ENCODE measurements at places on chromosomes 1 and 21. TPM values are rescaled to one million over a fixed set of nuclear protein-coding genes. Genes with fewer than 3 reads are reported as not detected.

DNA sequence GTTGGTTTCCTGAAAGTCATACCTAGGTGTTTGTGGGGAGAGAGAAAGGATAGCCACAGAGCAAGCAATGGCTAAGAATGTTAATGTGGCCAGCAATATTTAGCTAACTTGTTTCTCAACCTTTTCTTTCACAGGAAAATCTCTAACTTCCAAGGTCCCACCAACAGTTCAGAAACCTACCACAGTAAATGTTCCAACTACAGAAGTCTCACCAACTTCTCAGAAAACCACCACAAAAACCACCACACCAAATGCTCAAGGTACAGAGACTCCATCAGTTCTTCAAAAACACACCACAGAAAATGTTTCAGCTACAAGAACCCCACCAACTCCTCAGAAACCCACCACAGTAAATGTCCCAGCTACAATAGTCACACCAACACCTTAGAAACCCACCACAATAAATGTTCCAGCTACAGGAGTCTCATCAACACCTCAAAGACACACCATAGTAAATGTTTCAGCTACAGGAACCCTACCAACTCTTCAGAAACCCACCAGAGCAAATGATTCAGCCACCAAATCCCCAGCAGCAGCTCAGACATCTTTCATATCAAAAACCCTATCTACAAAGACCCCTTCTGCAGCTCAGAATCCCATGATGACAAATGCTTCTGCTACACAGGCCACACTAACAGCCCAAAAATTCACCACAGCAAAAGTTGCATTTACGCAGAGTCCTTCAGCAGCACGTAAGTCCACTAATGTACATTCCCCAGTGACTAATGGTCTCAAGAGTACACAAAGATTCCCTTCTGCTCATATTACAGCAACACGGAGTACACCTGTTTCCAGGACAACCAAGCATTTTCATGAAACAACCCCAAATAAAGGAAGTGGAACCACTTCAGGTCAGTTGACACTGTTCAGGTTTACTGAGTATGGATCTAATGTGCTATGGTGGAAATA lies 15.3 kb downstream of the CD55 start:
- peak; percentile 90 for DNase-seq

The C1QC gene
- not detected for total RNA-seq

DNA sequence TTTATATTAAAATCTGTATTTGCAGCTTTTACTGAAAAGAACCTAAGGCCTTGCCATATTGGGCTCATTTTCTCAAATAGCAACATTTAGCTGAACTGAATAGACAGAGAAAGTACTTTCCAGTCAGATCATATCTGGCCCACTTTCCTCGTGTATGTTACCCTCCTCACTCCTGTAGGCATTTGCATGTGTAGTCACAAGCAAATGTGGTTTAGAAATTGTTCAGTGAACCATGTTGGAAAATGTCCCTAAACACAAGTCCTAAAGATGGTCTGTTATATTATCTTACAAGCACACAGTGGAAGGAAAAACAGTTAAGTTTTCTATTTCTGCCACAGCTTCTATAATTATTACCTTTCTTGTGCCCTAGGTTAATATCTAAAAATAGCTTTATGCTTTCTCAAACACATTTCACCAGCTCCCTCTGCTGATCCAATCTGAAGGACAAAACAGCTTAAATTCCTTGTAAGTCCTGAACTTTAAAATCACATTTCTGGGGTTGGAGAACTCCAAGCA lies 606 bp upstream of the FMO4 start:
- no peak for DNase-seq

The MROH9 gene
- not detected for total RNA-seq

The SH3D21 gene
- 1.9 TPM for total RNA-seq

The TMEM200B gene
- 4.8 TPM for total RNA-seq

The RAP1GAP gene
- under 0.01 TPM for total RNA-seq

The OR2L5 gene
- total RNA-seq: not detected

The NECTIN4 gene
- total RNA-seq: 0.18 TPM

DNA sequence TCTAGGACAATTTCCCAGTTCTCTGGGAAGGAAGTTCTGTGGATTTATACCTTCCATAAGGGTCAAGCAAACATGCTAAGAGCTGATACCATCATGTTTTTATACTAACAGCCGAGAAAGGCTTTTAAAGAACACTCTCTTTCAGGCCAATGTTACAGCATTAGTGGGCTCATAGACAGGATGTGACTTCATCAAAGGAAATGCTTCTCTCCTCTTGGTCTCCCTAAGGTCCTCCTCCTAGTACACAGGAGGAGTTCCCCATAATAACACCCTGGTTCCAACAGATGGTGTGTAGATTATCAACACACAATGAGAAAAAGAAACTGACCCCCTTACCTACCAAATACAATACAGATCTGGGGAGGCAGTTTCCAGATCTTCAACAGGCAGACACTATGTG lies 26.7 kb upstream of the GLIS1 start:
- peak; percentile 72 for DNase-seq

DNA sequence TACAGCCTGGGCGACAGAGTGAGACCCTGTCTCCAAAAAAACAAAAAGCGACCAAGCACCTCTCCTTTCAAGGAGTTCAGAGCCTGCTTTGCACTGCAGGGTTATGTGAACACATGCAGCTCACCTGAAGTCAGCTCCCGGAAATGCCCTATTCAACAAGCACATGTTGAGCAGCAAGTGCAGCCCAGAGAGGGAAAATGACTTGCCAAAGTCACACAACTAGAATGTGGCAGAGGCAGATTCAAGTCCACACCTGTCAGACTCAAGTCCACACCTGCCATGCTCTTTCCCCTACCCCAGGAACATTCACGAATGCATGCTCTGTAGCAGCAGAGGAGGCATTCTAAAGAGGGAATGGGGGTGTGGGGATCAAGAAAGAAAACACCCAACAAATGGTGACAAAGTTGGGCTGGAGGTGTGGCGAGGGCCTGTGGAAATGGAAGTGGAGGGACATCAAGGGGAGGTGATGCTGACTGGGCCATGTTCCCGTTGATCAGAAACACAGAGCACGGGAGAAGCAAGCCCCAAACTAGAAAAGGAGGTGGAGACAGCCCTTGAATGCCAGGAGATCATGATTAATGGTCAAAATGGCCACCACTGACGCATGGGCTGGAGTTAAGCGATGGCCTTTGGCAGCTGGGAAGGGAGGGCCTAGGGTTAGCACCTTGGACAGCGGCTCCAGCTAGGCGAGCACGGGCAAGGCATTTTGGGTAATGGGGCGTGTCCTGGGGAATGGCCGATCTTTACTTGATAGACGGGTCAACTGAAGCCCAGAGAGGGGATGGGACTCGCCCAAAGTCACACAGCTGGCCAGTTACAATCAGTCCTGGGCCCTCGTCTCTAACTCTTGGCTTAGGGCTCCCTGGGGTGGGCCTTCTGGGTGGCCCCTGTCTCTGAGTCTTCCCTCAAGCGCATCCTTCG lies 21.5 kb downstream of the RAP1GAP start:
- peak; percentile 59 for DNase-seq

DNA sequence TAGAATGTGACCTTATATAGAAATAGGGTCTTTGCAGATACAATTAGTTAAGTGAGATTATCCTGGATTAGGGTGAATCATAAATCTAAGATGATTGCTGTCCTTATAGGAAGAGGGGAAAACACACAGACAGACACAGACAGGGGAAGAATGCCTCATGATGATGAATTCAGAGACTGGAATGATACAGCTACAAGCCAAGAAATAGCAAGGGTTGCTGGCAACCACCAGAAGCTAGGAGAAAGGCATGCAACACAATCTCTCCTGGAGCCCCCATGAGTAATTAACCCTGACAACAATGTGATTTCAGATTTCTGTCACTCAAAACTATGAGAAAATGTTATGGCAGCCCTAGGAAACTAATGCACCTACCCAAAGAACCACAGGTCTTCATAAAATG lies 19.1 kb upstream of the PPIH start:
- peak; percentile 8 for DNase-seq

The CFHR1 gene
- total RNA-seq: not detected

- DNase-seq: no peak
These were observed 13.8 kb downstream of the UBE4B start for GRCh38 chr1:10046356-10047085.

DNA sequence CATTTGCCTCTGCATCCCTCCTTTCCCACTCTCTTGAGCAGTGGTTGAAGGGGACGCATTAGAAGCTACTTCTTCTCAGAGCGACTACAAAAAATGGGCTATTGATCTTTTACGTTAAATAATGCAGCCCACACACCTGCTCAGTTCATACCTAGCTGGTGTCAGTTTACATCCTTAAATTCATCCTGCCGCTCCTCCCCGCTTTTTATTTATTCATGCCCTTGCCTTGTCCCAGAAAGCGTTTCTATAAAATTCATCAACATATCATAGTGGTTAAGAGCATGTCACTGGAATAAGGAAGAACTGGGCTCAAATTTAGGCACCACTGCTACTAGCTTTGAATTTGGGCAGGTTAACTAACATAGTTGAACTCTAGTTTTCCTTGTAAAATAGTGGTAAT lies 66.0 kb upstream of the TINAGL1 start:
- no peak for DNase-seq

The ADORA1 gene
- under 0.01 TPM for total RNA-seq

DNA sequence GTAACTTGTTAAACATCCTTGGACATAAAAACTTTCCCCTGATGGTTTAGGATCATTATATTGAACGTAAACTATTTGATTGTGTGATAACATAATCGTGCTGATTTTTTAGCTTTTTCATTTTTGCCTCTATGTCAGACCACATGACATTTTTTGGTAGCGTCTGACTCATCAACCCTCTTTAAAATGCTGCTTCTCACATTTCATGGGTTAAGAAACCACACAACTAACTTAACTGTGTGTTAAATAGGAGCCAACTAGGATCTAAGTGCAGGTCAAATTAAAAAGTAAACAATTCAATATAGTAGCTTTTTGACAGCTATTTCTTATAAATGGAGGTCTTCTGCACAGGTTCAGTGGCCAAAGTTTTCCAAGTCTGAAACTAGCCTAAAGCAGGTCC lies 9.8 kb downstream of the BTG3 start:
- peak; percentile 74 for DNase-seq

DNA sequence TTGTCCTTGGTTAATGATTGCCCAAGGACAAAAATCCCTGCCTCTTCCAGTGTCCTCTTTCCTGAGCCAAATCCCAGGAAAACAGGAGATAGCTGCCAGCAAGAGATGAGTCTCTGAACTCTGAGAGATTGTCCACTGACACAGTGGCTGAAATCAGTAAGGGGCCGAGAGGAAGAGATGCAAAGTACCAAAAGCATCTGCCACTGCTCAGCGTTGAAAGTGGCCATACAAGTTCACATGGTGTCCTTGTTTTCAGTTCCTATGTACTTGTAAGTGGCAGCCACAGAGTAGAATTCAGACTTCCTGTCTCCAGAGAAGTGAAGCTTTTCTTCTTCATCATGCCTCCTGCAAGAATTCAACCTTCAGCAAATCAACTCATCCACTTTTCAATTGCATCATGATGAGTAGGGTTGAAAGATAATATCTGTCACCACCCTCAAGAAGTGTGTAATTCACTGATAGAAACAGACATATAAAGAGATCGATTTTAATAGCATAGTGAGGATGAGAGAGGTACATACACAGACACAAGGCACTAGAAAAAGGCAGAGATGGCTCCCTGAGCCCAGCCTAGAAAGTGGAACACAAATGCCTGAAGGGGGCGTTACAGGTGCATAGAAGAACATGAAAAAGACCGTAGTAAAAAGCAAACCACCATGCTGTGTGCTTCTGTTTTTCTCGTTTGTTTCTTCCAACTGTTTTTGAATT lies 185.8 kb downstream of the MRPL39 start:
- DNase-seq: peak; percentile 68

The PADI1 gene
- total RNA-seq: not detected

The MIXL1 gene
- not detected for total RNA-seq

DNA sequence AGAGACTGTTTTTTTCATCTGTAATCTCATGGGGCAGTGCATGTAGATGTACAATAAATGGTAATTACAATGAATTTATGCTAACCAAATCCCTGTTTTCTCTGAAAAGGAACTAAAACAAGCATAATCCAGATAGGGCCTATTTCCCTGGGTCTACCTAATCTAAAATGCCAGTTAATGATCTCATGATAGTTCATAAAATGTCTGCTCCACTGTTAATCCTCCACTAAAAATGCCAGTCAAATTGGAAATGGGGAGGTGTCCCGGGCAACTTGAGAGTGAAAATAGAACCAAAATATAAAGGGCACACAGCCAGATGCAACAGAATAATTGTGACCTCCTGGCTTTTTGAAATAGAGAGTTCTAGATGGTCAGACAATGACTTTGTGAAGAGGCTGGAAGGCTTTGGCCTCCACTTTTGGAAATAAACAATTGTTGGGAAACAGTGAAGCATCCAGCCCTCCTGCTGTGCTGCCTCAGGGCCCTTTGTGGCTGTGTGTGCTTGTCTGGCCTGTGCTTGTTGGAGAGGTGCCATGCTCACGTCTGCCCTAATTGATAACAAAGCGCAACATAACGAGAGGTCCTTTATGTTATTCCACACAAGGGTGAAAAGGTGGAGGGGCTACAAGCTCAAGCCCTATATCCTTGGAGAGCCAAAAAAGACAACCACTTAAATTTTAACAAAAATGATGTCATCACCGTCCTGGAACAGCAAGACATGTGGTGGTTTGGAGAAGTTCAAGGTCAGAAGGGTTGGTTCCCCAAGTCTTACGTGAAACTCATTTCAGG lies 97.7 kb downstream of the ATP5PO start:
- DNase-seq: no peak

The PGLYRP4 gene
- total RNA-seq: not detected

DNA sequence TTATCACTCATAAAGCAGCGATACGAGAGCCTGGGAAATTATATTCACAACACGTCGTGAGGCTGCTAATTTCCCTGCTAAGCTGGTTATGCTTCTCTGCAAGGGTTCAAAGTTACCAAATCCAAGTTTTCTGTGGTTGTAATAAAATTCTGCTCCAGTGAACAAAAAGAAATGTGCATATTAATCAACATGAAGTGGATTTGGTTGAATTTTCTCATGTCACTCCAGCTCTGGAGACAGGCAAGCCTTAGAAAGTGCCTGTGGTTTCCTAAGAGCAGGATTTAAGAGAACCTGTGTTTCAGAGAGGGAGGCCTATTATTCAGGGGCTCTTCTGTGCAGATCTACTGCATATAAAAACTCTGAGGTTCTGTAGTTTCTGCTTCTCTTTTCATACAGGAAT lies 87.5 kb downstream of the WLS start:
- DNase-seq: no peak

The OPTC gene
- not detected for total RNA-seq

DNA sequence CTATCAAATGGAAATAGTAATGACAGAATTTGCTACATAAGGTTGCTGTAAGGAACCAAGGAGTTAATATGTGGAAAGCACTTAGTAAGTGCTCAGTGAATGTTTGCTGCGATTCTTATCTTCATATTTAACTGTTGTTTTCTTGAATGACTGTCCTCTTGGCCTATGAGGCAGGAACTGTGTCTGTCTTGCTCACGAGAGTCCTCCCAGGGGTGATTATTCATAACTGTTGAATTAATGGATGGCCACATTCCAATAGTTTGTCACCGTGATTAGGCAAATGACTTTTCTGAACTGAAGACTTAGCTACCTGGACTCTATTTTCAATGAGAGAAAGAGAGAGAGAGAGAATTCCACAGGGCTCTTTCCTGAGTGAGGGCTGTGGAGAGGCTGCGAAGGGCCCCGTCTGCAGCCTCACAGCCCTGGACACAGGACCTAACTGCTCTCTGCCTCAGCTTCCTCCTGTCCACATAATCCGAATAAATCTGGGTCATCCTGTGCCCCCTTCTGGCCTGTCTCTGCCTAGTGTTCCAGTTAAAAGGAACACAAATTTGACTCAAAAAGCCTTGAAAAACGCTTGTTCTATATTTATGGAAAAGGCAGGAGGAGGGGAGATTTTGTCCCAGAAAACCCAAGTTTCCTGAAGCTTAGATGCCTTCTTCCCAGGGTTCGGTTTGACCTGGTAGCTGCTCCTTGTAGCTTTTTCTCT lies 8.5 kb downstream of the EDN2 start:
- no peak for DNase-seq

- DNase-seq: no peak
These were observed 37.2 kb upstream of the AIM2 start for GRCh38 chr1:159113596-159114433.

Measured in IMR-90 (cell line).